ENCODE measurements at places on chromosomes 2 and 18.

- peak; percentile 73 for DNase-seq
Observed at GRCh38 chr2:15170070-15170775, 390.9 kb downstream of the NBAS start.

- DNase-seq: no peak
Observed at GRCh38 chr2:36238106-36238505, 117.5 kb upstream of the CRIM1 start.

GRCh38 chr2:170142502-170142901, 35.4 kb upstream of the MYO3B start:
- no peak for DNase-seq

GRCh38 chr2:164068063-164068462, 332.3 kb upstream of the FIGN start:
- DNase-seq: no peak

DNA sequence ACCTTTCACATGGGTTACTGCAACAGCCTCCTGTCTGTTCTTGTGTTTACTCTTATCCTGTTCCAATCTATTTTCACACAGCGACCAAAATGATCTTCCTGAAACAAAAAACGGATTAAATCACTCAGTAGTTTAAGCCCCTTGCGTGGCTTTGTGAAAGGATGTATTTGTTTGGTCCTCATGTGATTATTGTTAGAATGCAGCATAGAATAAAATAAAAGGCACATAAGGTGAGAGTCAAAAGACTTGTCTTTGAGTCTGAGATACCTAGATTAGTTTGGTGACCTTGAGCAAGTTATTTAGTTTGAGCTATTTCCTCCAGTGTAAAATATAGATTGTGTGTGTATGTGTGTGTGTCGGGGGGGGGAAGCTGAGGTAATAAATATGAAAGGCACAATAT, 72.4 kb downstream of the EML4 start:
- no peak for DNase-seq

DNA sequence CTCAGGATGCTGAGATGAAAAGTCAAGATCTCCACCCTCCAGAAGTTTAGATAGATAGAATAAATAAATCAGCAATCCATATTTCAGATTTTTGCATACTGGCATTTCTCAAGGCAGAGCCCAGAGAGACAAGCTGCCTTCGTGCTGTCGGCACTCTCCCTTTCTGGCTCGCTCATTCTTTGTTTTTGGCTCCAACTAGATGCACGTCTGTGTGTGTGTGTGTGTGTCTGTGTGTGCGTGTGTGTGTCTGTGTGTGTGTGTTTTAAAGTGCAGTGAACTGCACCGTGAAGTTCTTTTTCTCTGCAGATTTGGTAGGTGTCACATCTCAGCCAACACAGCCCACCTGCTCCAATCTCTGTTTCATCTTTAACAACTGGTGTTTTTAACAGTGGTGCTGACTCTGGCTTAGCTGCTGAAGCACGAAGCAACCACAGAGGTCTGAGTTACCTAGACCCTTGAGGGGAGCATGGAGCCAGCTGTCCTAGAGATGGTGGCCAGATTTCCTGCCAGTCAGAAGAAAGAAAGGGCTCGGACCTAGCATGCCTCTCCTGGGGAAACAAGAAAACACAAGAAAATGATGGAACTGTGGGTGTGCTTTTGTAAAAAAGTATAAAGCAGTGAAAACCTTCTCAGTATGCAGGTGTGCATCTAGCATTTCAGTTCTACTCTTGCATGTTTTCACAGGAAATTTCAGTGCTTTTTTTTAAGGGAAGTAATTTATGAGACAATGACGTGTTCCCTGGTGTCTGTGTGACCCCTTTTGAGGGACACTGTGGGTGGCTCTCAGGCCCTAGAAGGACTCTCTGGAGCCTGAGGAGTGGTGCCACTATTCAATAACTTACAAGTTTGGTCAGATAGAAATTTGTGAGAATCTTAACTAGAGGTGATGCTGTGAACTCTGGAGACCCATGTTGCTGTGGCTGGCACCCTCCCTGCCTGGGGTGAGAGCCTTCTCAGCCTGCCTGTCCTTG, 364.3 kb downstream of the RNF144A start:
- no peak for DNase-seq

DNA sequence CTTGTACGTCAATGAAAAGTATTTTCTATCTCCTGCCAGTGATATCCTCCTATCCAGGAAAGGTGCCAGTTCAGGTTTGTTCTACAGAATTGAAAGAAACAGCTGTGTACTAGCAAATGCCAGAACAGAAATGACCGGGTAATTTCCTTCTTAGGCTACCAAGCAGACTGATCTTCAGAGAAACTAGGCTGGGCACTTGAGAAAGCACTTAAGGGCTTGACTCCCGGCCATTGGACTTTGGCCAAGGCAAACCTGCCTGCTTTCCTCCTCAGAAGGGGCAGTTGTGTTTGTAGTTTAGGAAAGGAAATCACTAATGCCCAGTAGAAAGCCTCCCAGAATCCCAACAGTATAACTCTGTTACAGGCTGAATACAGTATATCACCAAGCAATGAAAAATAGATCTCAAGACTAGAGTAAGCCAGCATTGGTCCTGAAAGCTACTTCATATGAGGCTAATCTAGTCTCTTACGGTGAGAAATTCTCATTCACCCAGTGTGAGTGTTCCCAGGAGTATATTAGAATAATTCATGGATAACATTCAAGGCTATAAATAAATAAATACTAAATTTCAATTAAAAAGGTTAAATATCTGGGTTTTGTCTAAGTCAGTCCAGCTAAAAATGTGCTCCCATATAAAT, 43.0 kb upstream of the COL5A2 start:
- DNase-seq: peak; percentile 86

DNA sequence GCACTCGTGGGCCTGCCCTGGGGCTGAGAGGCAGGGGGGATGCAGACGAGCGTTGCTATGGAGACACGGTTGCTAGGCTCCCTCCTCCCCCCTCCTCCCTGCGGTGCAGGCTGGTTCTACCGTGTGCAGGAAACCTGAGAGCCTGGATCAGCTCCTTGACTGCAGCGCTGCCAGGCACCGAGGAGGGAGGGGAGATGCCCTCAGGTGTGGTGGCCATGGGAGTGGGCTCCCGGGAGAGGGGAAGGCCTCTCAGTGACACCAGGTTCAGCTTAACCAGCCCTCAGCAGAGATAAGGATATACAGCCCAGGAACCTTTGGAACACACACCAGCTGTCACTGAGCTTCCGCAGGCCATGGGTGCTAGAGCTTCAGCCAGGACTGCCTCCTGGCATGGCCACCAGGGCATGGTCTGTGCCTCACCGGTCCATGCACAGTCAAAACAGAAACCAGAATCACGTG, 124.4 kb upstream of the PXDN start:
- no peak for DNase-seq

DNA sequence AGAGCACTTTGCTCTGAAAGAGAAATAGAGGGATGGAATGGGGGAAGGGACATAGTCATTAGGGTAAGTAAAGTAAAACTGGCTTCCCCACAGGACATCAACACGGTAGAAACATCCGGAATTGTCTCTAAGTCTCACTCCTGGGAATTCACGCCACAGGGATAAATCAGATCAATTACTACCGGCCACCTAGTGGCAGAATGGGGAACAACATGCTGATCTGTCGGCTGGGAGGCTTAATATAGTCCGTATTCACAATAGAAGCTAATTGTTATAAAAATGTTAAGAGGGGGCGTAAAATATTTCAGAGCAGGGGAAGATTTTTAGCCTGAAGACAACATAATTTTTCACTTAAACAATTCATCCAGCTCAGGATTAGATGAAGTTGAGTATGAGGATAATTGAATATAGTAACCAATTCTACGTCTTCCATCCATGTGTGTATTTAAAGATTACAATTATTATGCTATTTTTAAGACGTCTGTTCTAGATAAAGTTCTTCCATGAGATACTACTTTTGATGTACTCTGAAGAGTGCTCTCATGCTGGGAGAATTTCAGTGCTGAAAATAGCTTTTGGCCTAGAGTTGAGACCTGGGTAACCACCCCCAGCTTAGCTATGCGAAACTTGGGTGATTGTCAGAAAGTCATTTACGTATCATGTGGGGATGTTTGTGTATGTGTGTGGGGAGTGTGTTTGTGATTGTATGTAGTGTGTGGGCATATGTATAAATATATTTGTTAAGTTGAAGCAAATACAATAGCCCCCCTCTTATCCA, 65.7 kb downstream of the LRRTM1 start:
- peak; percentile 7 for DNase-seq

GRCh38 chr2:20194097-20195015, 30.6 kb downstream of the SDC1 start:
- DNase-seq: no peak

DNA sequence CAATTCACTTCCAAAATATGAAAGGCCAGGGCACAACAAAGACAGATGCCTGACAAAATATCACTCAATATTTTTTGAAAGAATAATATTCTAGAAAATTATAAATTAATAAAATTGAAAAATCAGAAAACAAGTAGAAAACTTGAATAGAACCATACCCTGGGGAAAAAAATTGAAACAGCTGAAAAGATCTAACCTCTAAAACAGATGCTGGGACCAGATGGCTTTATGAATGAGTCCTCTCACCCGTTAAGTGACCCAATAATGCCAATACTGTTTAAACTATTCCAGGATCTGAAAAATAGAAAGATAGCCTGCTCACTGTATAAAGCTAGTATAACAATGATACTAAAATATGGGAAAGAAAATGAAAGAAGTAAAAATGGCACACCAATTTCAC, 322.3 kb upstream of the VWC2L start:
- DNase-seq: no peak

- no peak for DNase-seq
Observed at GRCh38 chr2:180618570-180618969, 361.8 kb upstream of the UBE2E3 start.
